ENCODE measurements at places on chromosomes 5 and 9. TPM values are rescaled to one million over a fixed set of nuclear protein-coding genes. Genes with fewer than 3 reads are reported as not detected.

The GMCL2 gene
- not detected for total RNA-seq

The SLC34A1 gene
- not detected for total RNA-seq

The EGFLAM gene
- total RNA-seq = 1.9 TPM

The CBY3 gene
- not detected for total RNA-seq

The RIMOC1 gene
- 19.3 TPM for total RNA-seq

The PCDHGA5 gene
- 0.30 TPM for total RNA-seq

The STK32A gene
- not detected for total RNA-seq

The TMC1 gene
- 1.6 TPM for total RNA-seq

The CATSPER3 gene
- total RNA-seq = not detected

The SLC36A2 gene
- total RNA-seq = not detected

The LCN9 gene
- total RNA-seq = not detected

The INSL4 gene
- not detected for total RNA-seq

The CEP72 gene
- total RNA-seq = 4.2 TPM

The AGXT2 gene
- not detected for total RNA-seq

The EMB gene
- total RNA-seq = not detected

The RNF183 gene
- total RNA-seq = not detected

The NUDT12 gene
- 1.3 TPM for total RNA-seq

The CFAP90 gene
- total RNA-seq = not detected

The TGFBI gene
- 40.6 TPM for total RNA-seq

The GNPDA1 gene
- total RNA-seq = 46.8 TPM

The MPDZ gene
- 61.7 TPM for total RNA-seq
